Occipital lobe (tissue), 3 donors: ENCODE measurements at places on chromosomes 6 and 20.
A peak's percentile ranks its signal among the peaks of the same experiment; 100 is the strongest.

GRCh38 chr6:72524011-72524645, 97.7 kb upstream of the KCNQ5 start:
- DNase-seq = peak; percentile 2

- DNase-seq = no peak
Observed at GRCh38 chr6:113065611-113066010, 718.5 kb downstream of the RFPL4B start.

DNA sequence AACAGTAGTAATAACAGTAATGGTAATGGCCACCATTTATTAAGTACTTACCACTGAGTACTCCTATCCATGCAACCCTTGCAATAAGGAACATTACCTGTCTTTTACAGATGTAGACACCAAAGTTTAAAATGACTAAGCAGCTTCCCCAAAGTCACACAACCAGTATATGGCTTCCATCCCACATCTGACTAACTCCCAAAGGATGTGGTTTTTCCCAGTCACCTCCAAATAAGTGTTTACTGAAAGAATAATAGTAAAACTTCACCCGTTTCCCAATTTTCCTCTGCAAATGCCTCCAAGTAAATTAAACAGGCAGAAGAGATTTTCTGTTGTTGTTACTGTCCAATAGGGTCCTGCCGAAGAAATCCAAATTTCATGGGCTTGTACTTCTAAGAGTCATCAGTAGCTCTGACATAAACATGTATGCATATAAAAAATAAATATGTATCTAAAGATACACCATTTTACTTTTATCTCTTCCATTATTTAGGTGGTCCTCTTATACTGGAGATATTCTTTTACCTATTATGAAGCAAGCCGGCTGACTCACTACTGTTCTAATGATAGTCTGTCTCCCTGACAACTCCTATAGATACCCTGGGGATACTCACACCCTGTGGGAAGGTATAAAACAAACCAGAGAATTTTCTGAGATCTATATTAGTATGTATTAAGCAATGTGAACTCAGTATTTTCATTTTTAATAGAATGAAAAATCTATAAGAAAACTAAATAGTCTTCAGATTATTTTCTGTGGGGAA, 77.9 kb upstream of the ID4 start:
- no peak for DNase-seq

DNA sequence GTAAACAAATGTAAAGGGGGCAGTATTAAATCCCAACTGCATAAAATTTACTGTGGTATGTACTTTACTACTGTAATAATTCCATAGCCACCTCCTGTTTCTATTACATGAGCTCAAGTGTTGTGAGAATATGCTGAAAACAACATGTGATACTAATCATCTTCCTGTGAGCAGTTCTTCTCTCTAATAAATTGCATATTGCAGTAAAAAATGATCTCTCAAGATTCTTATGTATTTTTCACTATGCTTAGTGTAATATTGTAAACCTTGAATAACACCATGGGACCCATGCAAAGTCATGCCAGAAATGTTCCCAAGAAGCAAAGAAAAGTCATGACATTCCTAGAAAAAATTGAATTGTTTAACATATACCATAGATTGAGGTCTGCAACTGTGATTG, 133.0 kb upstream of the ATXN1 start:
- no peak for DNase-seq

- DNase-seq = no peak
Observed at GRCh38 chr6:105862936-105863607, 223.1 kb upstream of the PRDM1 start.

DNA sequence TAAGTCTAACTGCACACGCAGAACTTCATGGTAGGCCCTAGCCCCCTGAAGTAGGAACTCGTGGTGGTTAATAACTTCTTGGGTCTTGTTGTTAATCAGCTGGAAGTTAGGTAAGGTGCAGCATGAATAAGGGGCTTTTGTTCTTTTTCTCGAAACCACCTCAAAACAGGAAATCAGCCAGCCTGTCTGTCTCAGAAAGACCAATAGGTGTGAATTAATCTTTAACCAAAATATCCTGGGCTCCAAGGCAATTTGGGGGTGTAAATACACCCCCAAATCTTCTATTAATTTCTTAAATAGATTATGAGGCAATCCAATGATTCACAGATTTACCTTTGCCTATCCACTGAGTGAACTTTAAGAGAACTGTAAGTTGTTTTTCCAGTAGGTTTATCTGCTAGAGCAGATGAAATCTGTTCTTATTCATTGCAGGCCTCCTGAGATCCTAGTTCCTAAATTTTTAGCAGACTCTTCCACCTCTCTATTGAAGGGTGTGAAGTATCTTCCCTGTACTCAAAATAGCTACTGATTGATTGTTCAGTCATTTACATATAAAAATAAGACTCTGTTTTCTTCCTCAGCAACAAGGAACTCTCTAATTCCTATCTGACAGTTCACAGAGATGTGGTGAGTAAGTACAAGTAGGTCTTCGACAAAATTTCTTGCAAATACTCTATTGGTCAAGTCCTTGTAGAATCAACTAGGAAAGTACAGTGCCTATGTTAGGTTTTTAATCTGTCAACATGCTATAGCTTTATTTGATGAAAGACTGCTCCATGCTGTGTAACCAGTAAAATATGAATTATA, 427.1 kb upstream of the NOX3 start:
- DNase-seq = no peak

GRCh38 chr20:22909436-22909835, 125.7 kb upstream of the SSTR4 start:
- DNase-seq = no peak
